Heart right ventricle (tissue), 16 donors: ENCODE measurements at places on chromosomes 5 and 9.
A peak's percentile ranks its signal among the peaks of the same experiment; 100 is the strongest.

DNA sequence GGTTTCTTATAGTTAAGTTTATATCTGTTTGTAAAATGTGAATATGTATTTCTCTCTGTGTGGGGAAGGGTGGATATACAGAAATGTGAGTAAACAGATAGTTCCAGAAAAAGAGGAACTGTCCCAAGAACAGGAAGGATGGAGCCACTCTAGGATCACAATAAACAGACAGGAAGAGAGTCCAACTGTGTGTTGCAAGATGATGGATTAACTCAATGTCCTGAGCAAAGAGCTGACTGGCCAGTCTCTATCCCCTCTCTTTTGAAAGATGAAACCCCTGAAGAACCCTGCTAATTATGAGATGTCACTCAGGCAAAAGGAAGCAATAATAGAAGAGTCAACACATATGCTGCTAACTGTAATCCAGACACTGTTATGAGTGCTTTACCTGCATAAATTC lies 202.7 kb downstream of the SEMA6A start:
- no peak for DNase-seq

GRCh38 chr5:14458414-14458813 lies 123.2 kb upstream of the OTULINL start:
- no peak for DNase-seq

- no peak for DNase-seq
Observed at GRCh38 chr9:90873422-90873821, 71.8 kb downstream of the SYK start.

GRCh38 chr9:3888497-3888858 lies 362.7 kb upstream of the RFX3 start:
- no peak for DNase-seq

- no peak for DNase-seq
Observed at GRCh38 chr5:13581132-13581531, 363.4 kb downstream of the DNAH5 start.

DNA sequence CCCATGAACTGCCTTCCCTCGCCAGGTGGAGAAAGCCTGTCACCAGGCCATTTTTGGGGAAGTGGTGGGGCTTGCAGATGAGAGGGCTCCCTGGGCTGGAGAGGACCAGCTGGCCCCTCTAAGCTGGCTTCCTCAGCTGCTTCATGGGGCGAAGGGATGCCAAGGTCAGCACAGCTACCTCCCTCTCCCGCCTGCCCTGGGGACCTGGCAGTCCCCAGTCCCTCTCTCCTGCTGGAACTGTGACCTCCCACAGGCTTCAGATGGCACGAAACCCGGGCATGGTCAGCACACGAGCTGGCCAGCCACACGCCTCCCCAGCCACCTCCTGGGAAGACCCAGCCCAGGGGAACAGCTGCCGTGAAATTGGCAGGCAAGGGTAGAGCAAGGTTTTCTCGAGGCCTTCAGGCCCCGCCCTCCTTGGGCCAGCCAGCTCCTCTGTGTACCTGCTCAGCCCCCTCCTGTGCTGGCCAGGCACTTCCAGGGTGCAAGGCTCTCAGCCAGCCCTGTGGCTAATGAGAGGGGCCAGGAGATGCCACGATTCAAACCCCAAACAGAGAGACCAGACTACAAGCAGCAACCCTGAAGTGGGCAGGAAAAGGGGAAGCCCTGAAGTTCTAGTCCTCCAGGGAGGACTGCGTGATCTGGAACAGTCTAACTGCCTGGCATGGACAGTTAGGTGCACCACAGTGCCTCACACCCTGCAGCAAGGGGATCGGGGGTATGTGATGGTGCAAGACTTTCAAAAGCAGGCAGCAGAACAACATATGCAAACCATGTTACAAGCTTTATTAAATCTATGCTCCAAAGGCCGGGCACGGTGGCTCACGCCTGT lies 12.9 kb downstream of the PLPP7 start:
- peak; percentile 49 for DNase-seq

DNA sequence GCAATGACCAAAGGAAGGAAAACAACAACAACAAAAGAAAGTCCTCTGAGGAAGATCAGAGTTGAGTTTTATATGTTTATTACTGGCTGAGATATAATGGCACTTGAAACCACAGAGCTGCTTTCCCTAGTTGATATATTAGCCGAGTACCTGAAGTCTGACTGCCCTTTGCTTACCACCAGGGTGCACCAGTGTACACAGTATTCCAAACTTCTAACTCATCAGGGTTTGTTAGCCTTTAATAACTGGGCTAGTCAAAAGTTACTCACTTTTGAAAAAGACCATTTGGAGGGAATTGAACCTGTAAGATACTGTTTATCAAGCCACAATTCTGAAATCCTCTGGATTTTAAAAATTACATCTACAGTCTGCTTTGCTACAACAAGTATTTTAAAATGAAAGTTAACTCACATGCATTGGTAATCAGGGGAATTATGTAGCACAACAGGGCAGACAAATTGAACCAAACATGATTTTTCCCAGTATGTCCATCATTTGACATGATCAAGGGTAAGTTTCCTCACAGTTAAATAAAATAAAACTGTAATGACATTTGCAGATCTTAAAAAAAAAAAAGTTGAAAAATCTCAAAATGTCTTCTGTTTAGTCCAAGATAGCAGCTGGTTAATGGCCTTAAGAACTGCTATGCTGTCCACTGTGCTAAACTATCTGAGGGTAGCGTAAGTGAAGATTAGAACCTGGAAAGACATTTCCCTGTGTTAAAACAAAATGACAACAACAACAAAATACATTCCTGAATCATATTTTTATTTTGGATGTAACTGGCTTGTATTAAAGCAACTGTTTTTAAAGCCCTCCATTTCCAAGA lies 57.3 kb upstream of the C6 start:
- peak; percentile 71 for DNase-seq

DNA sequence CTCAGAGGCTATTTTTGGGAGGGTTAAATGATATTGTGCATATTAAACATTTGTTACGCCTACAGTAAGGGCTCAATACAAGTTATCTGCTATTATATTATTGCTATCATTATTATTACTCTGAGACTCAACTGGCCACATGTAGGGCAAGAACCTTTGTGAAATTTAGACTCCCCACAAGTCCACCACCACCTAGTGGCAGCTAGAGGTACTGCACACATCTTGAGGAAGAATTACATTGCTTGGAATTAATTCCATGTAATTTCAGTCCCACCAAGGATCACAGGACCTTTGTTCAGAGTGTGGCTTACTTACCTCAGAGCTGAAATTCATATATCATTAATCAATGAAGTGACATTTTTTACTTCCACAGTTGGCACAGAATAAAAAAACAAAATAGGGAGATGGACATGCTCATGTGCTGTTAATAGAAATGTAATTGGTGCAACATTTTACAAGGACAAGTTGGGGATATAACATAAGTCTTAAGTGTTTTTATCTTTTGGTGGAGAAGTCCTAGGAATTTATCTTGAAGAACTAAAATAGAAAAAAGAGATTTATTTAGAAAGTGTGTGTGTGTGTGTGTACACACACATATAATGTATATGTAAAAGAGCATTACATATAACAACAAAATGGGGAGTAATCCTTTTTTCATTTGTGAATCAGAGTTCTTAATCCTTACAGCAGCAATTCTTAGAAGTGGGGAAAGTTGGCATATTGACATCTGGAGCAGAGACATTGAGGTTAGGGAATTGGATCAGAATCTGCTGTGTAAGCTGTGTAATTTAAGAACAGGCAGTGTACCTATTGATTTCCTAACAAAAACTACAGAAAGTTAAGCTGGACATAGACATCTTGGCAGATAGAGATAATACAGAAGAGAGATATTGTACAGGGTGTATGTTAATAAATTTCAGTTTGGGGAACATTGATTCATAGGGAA lies 11.2 kb downstream of the MSANTD3 start:
- DNase-seq, result peak; percentile 74

DNA sequence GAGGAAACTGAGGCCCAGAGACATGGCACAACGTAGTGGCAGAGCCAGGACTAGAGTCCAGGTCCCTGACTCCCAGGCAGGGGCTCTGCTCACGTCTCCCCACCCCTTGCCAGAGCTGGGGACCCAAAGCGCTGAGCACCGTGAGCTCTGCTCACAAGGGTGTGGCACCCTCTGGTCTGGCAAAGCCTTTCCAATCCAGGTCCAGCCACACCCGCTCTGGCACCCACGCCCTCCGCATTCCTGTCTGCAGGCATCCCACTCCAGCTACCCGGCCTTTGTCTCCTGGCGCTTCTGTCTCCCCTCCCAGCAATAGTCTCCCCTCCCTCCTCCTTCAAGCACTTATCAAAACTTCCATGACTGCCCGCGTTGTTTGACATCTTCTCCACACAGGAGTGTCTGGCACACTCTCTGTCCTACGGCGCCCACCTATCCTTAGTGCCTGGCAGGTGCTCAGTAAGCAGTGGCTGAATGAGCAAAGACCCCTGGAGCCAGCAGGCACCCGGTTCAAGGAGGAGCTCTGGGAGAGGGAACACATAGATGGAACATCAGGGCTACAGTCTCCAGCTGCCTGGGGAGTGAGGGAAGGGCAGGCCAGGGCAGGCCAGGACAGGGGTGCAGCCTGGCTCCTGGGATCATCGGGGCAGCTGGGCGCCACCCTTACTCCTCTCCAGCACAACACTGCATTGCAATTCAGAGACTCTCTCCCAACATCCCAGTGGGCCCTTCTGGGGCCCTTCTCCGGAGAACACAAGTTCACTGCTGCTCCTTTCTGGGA lies 12.0 kb downstream of the HIGD2A start:
- no peak for DNase-seq

GRCh38 chr9:105297442-105298075 lies 53.1 kb downstream of the SLC44A1 start:
- no peak for DNase-seq

DNA sequence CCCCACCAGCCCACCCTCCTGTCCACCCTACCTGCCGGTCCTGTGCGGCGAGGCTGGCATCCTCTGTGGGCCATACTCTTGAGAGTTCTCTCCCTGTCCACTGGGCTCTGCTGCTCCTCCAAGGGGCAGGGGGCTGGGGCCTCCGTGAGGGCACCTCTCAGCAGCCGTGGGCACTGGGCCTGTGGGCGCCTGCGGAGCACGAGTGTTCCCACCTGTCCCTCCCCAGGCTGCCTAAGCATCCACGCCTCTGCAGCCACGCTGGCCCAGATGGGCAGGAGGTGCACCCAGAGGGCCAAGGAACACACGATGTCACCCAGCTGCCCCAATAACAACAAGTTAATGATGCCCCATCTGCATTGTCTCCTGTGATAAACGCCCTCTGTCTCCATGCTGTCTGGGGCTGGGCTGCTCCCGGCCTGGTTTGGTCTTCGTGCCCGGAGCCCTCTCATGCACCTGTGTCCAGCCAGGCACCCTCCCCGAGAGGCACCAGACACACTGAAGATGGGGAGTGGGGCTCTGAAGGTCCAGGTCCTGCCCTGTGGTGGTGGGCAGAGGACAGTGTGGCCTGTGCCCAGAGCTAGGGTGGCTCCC lies 114.5 kb downstream of the RXRA start:
- peak; percentile 18 for DNase-seq

DNA sequence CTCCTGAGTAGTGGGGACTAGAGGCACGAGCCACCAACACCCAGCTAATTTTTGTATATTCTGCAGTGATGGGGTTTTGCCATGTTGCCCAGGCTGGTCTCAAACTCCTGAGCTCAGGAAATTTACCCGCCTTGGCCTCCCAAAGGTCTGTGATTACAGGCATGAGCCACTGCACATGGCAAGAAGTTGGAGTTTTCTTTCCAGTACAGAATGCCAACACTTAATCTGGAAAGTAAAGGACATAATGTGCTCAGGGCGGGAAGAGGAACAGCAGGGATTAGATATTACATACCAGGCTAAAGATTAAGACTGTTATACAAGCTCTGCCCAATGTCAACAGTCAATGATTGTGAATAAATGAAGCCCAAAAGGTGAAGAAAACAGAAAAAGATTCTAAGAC lies 47.2 kb upstream of the AGXT2 start:
- no peak for DNase-seq

DNA sequence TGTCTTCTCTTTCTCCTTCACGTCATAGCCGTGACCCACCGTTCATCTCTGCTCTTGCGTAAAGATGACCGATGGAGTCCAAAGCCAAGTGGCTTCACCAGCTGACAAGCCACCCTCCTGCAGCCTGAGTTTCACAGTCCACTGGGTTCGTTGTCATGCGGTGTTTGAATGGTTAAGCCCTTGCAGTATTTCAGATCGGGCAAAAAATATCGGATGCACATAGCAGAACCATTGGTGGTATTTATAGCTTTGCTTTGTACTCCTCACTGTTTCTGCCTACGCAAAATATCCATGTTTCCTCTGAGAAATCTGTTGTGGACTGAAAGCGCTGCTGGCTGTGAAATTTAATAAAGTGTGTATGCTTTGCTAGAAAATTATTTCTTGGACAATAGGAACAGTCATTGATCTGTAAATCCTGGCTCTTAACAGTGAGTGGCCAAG lies 34.5 kb upstream of the NCS1 start:
- DNase-seq, result no peak

DNA sequence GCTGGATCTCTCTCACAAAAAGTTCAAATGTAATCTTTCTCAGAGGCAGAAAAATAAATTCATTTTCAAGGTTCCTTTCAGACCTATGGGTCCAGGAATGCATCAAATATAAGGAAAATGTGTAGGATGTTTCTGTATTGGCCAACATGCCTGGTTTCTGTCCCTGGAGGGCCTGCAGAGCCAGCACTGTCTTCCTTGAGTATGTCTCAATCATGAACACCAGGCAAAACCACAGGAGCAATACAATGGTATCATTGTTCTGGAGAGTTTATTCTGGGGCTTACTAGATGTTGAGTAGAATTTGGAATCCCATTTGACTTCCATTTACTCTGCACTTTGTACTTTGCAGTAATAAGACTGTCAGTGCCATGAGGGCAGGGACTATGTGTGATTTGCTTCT lies 23.5 kb downstream of the INSYN2B start:
- DNase-seq, result no peak

DNA sequence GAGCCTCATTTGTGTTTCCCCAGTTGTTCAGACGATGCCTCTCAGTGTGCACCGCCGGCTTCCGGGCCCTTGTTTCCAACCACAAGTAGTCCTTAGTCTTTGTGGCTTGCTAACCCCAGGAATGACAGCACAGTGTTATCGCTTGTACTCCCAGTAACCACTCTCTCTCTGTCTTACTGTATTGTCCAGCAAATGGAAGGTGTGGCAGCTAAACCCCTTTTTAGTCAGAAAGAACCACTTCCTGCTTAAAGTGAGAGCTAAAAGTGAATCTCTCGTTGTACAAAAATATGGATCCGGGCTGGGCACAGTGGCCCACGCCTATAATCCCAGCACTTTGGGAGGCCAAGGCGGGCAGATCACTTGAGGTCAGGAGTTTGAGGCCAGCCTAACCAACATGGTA lies 61.3 kb downstream of the ENC1 start:
- DNase-seq, result no peak
